H4 (cell line): ENCODE measurements at places on chromosomes 16 and 17. TPM values are rescaled to one million over a fixed set of nuclear protein-coding genes. Genes with fewer than 3 reads are reported as not detected.

DNA sequence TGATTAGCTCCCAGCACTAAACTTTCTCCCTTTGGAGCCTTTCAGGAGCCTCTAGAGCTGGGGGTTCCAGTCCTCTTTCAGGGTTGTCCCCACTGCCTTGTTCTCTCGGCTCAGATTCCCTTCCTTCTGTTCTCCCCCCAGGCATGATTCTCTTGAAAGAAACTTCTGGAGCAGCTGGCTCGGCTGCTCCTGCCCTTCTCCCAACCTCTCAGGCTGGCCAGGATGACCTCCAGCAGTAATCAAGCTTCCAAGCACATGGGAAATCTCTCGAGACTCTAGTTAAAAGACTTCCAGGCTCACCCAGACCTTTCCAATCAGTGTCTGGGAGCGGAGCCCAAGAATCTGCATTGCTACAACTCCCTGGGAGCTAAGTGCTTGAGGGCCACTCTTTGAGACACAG is 3.6 kb downstream of the SDK2 start:
- DNase-seq, result no peak

Gene CD300C
- 0.37 and 0.45 TPM in 2 replicates for total RNA-seq

GRCh38 chr17:50631195-50631907 is 3.3 kb upstream of the ABCC3 start:
- DNase-seq, result no peak

- no peak for DNase-seq
Observed at GRCh38 chr17:7478276-7479212, 887 bp downstream of the ZBTB4 start.

GRCh38 chr17:18321309-18321708 is 6.2 kb downstream of the SMCR8 start:
- DNase-seq, result no peak

Gene FSCN2
- total RNA-seq, result 0.27 TPM in 1 of 2 replicates, not detected in the other
